Stimulated activated CD8-positive, alpha-beta memory T cell treated with anti-CD3 and anti-CD28 coated beads, Interleukin-15, amount 100 ng/mL, for 48 hours (primary cell): ENCODE measurements at places on chromosomes 1 and 21.

- DNase-seq = no peak
Measured at GRCh38 chr1:27634177-27634984, 604 bp downstream of the FGR start.

GRCh38 chr1:183385340-183386144 is 32.6 kb downstream of the NMNAT2 start:
- DNase-seq = no peak

DNA sequence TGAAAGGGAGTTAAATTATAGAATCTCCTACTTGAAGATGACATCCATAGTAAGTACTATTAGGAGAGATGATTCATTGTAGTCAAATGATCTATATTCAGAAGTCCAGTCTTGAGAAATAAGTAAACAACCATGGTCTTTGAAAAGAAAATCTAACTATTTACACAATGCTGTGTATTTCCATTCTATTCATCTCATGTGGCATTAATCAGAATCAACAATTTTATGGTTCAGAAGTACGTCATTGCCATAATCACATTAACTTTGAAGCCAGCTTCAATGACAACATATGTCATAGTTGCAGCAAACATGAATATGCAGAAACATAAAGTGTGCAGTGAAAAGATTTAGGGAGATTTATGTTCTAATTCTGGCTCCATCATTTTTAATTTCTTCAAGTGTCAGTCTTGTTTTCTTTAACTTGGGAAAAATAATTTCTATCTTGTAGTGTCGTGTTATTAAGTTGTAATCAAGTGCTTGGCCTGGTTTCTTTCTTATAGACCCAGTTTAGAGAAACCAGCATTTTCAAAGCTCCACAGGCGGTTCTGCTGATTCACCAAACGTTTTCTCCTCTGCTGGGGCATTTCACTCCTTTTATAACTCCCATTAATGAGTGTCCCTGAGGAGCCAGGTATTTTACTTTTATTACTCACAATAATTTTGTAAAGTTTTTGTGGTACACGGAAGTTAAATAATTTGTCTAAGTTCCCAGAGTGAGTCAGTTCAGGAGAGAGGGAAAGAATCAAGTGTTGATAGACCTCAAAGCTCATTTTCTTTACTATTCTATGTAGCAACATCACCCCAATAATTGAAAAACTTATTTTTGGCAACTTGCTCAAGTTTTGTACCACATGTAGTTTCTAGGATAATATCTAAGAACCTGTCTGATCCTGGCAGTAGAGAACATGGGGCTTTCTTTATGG is 35.9 kb upstream of the PTGS2 start:
- DNase-seq = no peak

DNA sequence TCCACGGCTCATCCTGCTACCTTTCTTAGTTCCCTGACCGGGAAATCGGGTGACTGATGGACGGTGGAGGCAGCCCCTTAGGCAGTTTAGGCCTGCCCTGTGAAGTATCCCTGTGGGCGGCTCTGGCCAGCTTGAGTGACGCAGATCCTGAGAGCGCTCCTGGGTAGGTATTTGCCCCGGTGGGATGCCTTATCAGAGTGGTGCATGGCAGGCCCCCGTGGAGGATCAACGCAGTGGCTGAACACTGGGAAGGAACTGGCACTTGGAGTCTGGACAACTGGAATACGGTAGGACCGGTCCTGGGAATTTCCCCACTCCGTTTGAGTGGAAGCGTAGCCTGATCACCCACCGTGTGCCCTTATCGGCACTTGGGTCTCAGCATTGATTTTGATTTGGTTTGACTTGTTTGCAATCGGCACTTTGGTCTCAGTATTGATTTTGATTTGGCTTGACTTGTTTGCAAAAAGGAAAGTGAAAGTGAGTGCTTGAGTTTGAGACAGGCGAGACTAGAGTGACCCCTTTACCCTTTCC is 15.2 kb downstream of the PLA2G2F start:
- DNase-seq = no peak

DNA sequence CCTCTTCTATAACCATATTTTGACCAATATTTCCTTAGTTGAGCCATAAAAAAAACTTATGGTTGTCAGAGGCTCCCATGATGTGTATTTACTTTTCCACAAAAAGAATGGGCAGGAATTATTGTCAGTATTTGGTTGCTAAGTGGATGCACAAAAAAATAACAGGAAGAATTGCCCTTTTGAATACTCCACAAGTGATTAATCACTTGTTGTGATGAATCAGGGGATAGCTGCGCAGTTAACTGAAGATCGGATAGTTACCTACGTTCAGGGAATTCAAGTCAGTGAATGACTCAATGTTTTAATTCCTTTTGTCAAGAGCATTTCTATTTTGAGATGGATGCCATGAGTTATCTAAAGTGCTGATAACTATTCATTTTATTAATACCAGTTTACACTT is 785.2 kb upstream of the B3GALT2 start:
- no peak for DNase-seq

- DNase-seq = no peak
Measured at GRCh38 chr1:217542837-217543236, 88.1 kb downstream of the GPATCH2 start.

DNA sequence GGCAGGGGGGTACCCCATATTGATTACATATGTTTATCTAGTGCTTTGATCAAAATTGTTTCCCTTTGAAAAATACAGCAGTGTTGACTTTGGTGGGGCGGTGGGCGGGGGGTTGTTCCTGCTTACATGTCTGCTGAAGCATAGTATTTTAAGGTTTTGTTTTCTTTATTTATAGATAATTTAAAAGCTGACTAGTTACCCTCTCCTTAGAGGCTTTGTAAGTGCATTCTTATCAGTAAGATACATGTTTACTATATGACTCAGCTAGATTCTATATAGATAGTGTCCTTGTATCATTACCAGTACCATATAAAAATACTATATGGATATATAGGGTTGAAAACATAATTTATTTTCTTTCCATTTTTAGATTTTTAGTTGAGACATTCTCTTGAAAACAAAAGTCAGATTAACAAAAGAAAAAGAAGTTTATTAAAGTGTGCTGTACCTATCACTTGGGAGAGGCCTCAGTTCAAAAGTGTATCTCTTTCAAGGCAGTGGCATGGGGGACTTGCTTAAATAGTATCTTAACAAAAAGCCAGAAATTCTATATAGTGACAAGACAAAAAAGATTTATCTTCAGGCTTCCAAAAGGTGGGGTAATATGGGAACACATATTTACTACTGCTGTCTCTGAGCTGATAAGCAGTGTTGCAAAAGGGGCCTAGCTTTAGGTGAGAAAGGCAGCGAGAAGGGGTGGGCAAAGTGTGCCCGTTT is 79.0 kb downstream of the HS2ST1 start:
- DNase-seq = no peak

- no peak for DNase-seq
Measured at GRCh38 chr21:29953072-29953471, 13.3 kb upstream of the GRIK1 start.
